RWPE2 (cell line): ENCODE measurements at places on chromosomes 3 and 15.

DNA sequence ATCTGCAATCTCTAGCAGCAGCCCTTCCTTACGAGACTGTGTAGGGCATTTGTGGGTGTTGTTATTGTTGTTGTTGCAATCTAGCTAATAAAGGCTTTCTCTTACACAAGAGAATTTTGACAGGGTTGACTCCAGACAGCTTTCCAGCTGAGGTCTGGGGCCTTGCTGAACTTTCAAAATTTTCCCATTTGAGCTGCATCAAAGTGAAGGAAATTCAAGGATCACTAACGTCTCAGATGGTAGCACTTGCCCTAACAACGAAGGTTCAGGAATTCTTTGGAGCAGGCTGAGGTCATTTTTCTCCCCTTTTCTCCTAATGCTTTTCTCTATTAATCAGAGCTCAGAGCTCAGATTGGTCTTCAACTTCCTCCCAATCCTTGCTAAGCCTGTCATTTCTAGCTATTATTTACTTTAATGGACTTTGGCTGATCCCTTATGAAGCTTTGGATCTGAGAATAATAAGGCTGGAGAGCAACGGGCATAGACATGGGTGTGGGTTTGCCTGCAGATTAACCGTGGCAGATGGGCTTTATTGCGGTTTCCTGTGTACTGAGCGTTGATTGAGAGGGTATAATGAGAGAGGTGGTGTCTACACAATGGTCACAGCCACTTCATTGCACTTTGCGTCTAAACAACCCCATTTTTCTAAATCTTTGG lies 614.0 kb upstream of the AGTR1 start:
- H3K27ac ChIP-seq = no peak overlapping the region
- H3K36me3 ChIP-seq = no peaks in the 10 kb centered on the region
- no peak for DNase-seq
- no peaks in the 10 kb centered on the region for H3K4me1 ChIP-seq
- no peak overlapping the region for H3K4me3 ChIP-seq
- H3K27me3 ChIP-seq = peaks cover 3% of the 10 kb centered on the region

- DNase-seq = no peak
- H3K4me1 ChIP-seq = peaks cover 3% of the 10 kb centered on the region
- peaks cover 2% of the 10 kb centered on the region for H3K27me3 ChIP-seq
- H3K4me3 ChIP-seq = no peak overlapping the region
These were observed 67.6 kb upstream of the GCNT3 start for GRCh38 chr15:59543721-59544547.

DNA sequence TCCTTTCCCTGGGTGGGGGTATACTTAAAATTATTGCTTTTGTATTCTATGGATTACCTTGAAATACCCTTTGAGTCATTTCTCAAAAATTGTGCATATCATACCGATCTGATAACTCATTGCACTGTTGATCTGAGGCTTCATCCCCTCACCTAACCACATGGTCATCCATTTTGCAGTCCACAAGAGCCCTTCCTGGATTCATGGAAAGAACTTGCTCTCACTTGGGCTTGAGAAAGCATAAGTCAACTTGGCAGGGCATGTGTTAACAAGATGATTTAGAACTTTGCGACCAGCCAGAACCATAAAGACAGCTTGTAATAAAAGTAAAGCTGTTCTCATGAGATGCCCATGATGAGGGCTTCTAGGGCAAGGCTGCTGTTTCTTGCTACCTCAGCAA lies 22.2 kb downstream of the MME start:
- no peak overlapping the region for H3K4me3 ChIP-seq
- no peaks in the 10 kb centered on the region for H3K36me3 ChIP-seq
- no peak for DNase-seq
- no peak overlapping the region for H3K27ac ChIP-seq
- no peaks in the 10 kb centered on the region for H3K27me3 ChIP-seq

DNA sequence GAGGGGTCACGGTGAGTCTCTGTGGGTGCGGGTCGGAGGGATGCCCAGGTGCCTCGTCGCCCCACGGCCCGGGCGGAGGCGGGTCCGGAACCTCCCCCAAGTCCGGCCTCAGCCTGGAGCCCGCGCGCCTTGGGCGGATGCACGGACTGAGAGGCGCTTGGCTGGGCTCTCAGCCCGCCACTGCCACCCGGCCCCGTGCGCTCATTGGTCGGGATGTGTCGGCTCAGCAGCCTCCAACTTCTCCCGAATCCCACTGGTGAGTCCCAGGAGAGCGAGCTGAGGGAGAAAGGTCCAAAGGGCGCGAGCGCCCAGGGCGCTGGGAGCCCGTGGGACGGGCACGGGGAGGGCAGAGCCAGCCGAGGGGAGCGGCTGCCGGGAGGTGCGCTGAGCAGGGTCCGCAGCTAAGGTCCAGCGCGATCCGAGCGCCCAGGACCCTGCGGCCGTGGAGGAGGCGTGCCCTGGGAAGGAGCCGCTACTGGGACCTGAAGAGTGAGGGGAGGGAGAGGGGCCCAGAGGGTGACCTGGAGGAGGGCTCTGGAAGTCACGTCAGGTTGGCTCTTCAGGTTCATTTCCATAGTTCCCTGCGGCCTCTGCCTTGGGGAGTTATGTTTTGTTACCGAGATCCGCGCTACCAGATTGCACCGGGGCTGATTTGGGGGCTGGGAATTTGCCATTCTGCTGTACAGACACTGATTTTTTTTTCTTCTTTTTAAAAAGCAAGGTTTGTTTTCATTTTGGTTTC lies at the start of gene MME:
Gene MME (plus strand): TSS at position 574 of the 742 bp plus-strand sequence. CDS start 3,849 bp downstream, outside the sequence.
- DNase-seq = peak; percentile 55
- H3K27me3 ChIP-seq = no peaks in the 10 kb centered on the region
- peak within 1 kb of the TSS; percentile 59 for H3K4me3 ChIP-seq
- H3K36me3 ChIP-seq = peaks cover 6% of the 10 kb centered on the region

DNA sequence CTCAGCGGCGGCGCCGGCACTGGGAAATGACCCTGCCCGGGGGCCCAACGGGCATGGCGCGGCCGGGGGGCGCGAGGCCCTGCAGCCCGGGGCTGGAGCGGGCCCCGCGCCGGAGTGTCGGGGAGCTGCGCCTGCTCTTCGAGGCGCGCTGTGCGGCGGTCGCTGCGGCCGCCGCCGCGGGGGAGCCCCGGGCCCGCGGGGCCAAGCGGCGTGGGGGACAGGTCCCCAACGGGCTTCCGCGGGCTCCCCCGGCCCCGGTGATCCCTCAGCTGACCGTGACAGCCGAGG lies 172 bp downstream of the ITPKA start:
- peak overlapping the region; percentile 49 for H3K4me3 ChIP-seq
- no peaks in the 10 kb centered on the region for H3K36me3 ChIP-seq
- H3K27ac ChIP-seq = peak overlapping the region; percentile 42
- peaks cover 15% of the 10 kb centered on the region for H3K4me1 ChIP-seq

DNA sequence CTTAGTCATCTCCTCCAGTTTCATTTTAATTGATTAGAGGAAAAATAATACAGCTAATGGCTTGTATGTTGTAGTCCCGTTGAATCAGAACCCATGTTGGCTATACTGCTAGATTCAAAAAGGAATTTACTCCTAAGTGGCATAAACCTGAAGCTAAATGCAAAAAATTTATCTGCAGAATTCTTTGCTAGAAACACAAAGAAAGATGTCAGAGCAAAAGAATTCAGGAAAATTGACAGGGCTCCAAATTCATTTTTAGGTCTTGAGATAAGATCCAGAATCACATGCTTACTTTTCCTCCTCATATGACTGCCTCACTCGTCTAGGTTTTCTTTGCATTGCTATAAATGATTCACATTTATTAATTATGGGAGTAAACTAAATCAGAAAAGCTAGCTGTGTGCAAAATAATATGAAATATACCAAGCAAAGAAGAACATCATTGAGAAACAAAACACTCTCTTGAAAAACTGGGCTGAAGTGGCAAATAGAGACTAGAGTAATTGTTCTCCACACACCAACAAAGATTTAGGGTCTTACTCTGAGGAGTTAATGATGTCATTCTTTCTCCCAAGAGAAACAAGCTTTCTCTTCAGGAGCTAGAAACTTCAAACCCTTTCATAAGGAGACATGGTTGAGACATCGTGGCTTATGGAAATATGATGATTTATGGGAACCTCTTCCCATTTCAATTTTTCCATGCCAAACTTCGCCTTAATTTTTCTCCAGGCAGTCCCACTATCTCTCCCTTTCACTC lies 94.8 kb upstream of the FEZF2 start:
- H3K4me1 ChIP-seq = no peaks in the 10 kb centered on the region
- no peak overlapping the region for H3K27ac ChIP-seq
- H3K36me3 ChIP-seq = no peaks in the 10 kb centered on the region
- no peak for DNase-seq
- H3K4me3 ChIP-seq = no peak overlapping the region

DNA sequence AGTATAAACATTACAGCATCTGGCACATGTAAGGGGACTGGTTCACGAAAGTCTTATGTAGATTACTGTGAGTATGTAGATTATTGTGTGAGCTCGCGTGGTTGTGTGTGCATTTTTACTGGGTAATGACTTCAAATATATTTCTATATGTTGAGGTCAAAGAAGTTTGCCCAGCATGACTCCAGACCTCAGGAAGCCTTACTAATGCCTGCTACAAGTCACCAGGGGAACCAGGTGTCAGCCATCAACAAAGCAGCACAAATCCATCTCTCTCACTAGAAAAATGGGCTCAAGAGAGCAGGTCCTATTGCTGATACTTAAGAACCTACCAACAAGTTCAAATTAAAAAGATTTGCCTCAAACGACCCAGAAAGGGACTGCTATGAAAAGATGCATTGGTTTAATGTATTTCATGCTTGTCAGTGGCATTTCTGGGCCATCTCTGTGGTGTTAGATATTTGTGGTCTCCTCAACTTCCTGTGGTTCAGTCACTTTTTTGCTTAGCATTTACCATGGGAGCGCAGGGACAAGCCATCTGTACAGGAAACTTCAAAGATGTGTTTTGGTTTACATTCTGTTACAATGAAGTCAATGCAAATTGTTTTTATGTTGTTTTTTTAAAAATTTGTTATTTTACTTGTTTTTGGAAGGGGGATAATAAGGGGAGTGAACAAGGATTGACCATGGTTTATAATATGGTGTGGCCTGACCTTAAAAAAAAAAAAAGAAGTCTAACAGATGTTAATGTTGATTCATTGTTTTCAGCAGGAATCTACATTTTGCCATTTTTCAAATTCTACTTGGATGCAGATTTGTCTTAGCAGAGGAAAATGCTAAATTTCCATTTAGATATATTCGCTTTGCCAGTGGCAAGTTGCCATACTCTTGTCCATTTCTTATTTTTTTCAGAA lies 172.1 kb upstream of the ADAMTS9 start:
- no peak for DNase-seq
- no peaks in the 10 kb centered on the region for H3K27me3 ChIP-seq
- H3K4me3 ChIP-seq = no peak overlapping the region
- no peaks in the 10 kb centered on the region for H3K36me3 ChIP-seq

DNA sequence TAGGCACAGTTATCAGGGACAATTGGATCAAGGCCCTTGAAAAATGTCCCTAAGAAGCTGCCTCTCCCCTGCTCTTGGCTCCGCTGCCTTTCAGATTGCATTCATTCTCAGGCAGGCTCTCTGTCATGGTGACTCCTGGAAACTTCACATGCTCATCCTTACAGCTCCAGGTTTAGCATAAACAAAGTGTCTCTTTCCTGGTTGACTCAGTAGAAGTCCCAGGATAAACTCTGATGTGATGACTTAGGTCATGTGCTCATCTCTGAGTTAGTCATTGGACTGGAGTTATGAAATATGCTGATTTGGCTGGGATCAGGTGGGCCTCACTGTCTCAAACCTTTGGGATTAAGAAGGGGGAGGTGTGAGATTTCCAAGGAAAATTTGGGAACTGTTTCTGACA lies 243.8 kb downstream of the ZNF621 start:
- H3K36me3 ChIP-seq = no peaks in the 10 kb centered on the region
- H3K27ac ChIP-seq = no peak overlapping the region
- H3K4me1 ChIP-seq = no peaks in the 10 kb centered on the region
- no peak overlapping the region for H3K4me3 ChIP-seq
- no peaks in the 10 kb centered on the region for H3K27me3 ChIP-seq

GRCh38 chr15:31215490-31216214 lies 111.0 kb upstream of the KLF13 start:
- peak; percentile 85 for DNase-seq
- no peaks in the 10 kb centered on the region for H3K27me3 ChIP-seq
- peak overlapping the region; percentile 74 for H3K27ac ChIP-seq
- peak overlapping the region; percentile 33 for H3K4me3 ChIP-seq
